ENCODE measurements at places on chromosomes 7 and 10. TPM values are rescaled to one million over a fixed set of nuclear protein-coding genes. Genes with fewer than 3 reads are reported as not detected.

The SPDYE16 gene
- 0.10 TPM for polyA plus RNA-seq

- no peak for DNase-seq
- H3K27ac ChIP-seq, result no peak overlapping the region
- H3K4me3 ChIP-seq, result no peak overlapping the region
These were observed 484.6 kb downstream of the GATA3 start for GRCh38 chr10:8539056-8539455.

DNA sequence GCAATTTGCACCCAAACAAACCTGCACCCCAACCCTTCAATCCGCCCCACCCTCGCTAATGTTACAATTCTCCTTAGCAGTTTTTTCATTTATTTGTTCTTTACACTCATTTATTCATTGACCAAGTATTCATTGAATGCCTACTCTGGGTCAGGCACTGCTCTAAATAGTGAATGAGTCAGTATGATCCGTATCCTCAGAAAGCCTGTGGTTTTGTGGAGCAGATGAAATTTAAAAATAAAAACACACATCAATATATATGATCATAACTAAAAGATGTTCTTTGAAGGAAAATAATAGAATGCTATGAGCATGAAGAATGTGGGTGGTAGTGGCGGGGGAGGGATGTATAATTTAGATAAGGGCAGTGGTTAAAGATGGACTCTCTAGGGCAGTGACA is 13.3 kb downstream of the IFIT5 start:
- no peaks in the 10 kb centered on the region for H3K27me3 ChIP-seq
- H3K4me3 ChIP-seq, result no peak overlapping the region
- H3K27ac ChIP-seq, result no peak overlapping the region
- no peaks in the 10 kb centered on the region for H3K36me3 ChIP-seq
- no peaks in the 10 kb centered on the region for H3K4me1 ChIP-seq
- DNase-seq, result no peak

- no peak overlapping the region for H3K4me3 ChIP-seq
- no peak for DNase-seq
These were observed 152.8 kb downstream of the SVIL start for GRCh38 chr10:29481906-29482440.

All from SK-N-SH (cell line).